RPMI7951 (cell line): ENCODE measurements at places on chromosomes 2 and 18.

DNA sequence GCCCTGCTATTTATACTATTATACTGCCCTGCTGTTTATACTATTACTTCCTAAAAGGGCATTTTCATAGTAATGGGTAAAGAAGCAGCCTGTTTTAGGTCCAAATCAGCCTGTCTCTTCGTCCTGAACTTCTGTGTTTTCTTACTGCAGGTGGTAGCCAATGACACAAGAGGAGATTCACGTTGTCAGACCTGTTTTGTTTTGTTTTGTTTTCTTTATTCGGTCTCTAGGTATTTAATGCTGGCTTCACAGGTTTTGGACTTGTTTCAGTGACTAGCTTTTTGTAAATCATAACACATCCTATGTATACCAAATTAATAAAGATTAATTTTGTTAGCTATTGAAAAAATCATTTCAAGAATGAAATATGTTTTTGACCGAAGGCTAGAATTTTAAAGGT is 116.4 kb downstream of the MAP3K20 start:
- DNase-seq = no peak

GRCh38 chr2:32702303-32703064 is 74.6 kb downstream of the TTC27 start:
- DNase-seq = no peak

GRCh38 chr2:112625474-112626114 is 20.1 kb upstream of the SLC20A1 start:
- no peak for DNase-seq

DNA sequence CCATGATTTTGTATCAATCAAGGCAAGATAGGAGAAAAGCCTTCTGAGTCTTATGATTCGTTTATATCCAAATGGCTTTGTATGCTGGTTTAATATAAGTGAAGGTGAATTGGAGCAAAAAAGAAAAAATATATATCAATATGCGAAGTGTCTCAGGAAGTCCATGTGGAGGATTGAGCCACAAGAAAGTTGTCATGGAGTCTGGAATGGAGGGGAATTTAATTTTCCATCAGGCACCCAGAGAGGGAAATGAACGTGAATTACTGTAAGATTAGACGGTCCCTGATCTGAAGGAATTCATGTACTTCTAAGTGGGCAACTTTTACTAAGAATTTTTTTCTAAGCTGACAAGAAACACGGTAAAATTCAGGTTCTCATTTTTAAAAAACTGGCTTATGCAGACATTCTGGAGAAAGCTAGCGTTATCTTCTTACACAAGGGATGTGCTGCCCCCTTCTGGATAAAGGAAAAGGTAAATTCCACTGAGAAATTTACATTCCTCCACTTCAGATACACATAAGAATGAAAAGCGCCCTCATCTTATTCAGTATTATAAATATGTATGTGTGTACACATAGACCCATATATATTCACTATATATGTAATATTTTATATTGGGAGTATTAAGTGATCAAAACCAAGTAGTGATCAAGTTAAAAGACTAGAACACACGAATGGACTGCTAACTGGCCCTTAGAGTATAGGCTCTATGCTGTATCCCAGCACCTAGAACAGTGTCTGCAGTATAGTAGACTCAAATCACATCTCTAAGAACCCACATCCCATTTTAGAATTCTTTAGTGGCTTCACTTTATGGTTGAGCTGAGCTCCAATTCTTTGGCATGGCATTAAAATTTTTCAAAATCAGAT is 289.0 kb upstream of the TFPI start:
- DNase-seq = peak; percentile 53

- peak; percentile 43 for DNase-seq
These were observed 21.5 kb upstream of the DAW1 start for GRCh38 chr2:227849906-227850305.

DNA sequence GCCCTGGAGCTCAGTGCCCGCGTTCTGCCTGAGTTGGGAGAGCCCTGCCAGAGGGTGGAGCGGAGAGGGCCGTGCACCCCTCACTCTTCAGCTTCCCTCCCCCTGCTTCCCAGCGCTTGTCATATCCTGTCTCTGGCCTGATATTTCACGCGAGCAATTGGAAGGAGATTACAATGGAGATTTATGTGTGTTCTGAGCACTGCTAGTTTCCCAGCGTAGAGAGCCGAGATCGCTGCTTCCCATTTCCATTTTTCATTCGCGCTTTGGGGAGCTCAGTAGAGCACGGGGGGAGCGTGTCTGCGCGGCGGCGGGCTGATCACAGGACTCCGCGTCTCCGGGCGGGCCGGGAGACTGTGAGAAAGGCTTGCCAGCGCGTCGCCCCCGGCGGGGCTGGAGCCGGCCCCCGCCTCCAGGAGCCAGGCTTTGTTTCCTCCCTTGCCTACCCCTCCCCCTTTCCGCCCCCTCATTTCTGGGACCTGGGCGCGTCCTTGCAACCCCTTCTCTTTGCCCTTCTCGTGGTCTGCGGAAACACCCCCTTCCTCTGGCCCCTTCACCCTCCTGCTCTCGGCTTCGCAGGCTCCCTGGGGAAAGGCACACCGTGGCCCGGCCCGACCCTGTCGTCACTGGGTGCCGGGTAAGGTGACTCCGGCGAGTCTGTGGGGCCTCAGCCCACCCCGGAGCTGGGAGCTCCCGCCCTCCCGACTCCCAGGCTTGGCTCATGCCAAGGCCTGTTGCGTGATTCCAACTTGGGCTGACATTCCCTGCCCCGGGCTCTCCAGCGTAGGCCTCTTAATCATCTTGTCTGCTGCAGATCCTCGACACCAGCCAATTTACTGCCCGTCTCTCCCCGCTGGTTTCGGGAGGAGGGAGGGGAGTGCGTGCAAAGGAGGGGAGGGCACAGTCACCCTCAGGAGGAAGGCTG is 5.8 kb downstream of the DLX2 start:
- peak; percentile 98 for DNase-seq

DNA sequence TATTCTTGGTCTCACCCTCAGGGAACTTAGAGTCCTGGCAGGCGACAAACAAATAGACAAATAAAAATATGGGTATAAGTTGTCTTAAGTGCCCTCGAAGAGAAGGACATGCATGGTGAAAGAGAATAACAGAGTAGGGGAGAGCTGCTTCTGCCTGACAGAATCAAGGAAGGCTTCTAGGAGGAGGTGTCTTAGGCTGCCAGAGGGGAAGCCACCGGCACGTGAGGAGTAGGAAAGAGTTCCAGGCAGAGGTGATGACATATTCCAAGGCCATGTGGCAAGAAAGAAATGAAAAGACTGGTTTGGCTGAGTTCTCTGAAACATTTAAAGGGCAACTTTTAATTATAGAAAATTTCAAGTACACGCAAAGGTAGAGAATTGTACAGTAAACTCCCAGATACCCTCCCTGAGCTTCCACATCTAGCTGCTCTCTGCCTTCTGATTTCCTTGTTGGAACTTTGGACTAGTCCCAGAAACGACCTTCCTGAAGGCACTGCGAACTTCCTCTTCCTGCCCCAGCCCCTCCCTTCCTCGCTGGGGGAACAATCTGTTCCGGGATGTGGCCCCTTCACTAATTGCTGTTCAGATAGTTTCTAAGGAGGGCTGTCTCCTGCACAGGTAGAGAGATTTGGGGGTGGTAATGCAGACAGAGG is 91.7 kb downstream of the DYSF start:
- peak; percentile 24 for DNase-seq

- peak; percentile 20 for DNase-seq
These were observed 185.5 kb downstream of the NOL4 start for GRCh38 chr18:34039201-34039600.

GRCh38 chr2:237391140-237391539 is 22.8 kb downstream of the COL6A3 start:
- peak; percentile 23 for DNase-seq
